ENCODE measurements at places on chromosomes 3 and 15.

DNA sequence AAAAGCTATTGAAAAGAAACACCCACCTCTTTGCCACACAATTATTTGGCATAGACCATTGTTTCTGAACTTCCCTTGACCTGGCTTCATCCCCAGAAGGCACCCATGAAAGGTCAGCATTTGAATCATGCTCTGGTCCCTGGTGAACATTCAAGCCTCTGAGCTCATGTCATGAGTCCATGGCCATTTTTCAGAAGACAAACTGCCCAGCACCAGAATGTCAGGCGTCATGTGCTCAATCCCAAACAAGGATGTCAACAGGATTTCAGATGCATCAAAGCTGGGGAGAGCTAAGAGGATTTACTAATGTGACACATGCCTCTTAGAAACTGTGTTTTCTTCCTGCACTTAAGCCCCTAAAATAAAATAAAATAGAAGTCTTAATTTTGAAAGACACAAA lies 41.3 kb downstream of the TMED3 start:
- no peak for DNase-seq

DNA sequence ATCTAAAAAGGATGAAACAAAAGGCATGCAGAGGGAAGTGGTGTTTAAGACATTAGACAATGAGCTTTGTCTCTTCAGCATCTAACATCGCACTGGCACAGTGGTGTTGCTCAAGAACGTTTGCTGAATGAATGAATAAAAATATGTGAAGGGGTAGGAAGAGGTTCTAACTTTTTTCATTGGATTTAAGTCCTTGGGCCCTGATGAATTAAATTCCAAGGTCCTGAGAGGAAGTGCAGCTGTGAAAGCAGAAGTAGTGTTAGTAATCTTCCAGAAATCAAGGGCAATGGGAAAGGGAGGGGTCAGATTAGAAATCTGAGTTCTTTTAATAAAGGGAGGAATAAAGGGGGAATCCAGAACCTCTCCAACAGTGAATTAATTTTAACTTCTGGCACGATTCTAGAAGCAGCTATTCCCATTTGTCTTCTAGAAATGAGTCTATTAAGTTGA lies 29.6 kb downstream of the TLNRD1 start:
- no peak for DNase-seq

GRCh38 chr3:123416173-123416572 lies 32.7 kb downstream of the ADCY5 start:
- DNase-seq, result no peak

DNA sequence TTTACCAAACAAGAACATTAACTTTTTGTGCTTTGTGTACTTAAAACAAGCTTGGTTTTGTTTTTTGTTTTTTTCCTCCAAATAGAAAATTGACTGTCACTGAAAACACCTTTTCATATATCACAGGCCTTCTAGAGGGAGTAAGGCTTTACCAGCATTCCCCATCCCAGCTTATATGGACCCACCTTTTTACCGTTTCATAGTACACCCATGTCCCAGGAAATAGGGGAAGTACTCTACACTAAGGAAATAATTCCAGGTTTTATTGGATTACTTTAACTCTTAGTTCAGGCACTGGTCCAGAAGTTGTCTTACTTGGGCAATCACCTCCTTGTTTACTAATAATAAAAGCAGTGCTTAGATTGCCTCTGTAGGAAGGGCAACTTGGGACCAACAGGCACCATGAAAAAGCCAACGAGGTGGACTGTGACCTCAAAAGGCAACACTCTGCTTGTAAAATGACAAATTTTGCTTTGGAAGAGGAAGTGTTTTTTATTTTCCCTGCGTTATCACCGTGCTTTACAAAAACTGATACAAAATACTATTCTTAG lies 26.2 kb downstream of the HMG20A start:
- DNase-seq, result no peak

DNA sequence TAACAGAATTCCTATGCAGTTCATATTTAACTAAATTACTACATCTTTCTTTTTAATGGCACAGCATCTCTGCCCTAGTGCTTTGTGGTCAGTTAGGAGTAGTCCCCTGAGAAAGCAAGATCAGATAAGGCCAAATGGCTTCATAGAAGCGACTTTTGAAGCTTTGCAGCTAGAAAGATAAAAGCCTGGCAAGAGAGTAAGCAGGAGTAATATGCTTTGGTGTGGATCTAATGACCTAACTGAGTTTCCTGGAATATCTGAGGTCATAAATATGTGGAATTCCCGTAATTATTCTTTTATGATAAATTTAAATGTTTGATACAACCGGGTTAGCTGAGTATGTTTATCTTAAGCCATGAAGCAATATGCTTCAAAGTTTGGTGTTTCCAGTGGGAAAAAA lies 374.9 kb upstream of the LRRC3B start:
- no peak for DNase-seq

GRCh38 chr3:181761906-181762305 lies 50.2 kb downstream of the SOX2 start:
- no peak for DNase-seq

- DNase-seq, result no peak
Observed at GRCh38 chr15:39313467-39313866, 267.4 kb upstream of the THBS1 start.

- no peak for DNase-seq
Observed at GRCh38 chr3:72280876-72281275, 495.9 kb upstream of the PROK2 start.

GRCh38 chr3:181618260-181618659 lies 93.5 kb upstream of the SOX2 start:
- no peak for DNase-seq

Data from anterior cingulate cortex (tissue), 58 donors.